ENCODE measurements at places on chromosomes 2 and 18.

DNA sequence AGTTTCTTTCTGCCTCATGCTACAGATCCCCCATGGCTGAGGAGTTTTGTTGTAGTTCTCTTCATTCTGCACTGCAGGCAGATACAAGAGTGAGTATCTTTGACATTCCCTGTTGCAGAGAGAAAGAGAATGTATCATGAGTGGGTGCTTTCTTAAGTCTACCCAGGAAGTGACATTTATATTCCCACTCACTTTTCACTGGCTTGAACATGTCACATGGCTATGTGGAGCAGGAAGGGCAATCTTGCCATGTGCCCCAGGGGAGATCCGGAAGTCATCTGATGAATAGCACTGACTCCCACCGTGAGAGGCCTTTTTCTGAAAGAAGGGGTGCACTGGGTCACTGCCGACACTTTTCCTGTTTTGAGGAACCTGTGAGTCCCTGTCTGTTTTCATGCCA lies 66.4 kb upstream of the BOD1L2 start:
- no peak for DNase-seq

DNA sequence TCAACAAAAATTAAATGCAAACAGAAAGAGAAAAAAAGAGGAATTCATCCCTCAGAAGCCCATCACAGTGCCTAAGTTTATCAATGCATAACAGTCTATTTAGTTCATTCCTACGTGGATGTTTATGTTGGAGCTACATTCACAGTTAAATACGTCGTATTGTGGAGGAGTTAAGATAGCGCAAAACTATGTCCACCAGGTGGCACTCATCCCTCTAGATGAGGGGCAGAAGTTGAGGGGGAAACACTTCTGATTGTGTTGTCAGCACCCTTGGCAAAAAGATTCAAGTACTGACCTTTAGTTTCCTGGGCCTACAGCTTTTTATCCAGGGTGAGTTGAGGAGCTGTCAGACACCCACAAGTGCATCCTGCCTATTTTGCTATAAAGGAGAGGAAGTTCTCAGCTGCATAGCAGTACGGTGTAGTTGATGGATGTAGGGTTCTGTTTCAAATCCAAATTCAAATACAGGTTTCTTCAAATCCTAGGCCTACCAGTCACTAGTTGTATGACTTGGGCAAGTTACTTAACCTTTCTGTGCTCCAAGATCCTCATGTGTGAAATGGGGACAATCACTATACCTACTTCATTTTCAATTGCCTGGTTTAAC lies 26.8 kb upstream of the MYO1B start:
- peak; percentile 54 for DNase-seq

GRCh38 chr2:231701456-231702373 lies 6.6 kb upstream of the PTMA start:
- peak; percentile 18 for DNase-seq

GRCh38 chr2:138280999-138281695 lies 220.4 kb upstream of the SPOPL start:
- no peak for DNase-seq

DNA sequence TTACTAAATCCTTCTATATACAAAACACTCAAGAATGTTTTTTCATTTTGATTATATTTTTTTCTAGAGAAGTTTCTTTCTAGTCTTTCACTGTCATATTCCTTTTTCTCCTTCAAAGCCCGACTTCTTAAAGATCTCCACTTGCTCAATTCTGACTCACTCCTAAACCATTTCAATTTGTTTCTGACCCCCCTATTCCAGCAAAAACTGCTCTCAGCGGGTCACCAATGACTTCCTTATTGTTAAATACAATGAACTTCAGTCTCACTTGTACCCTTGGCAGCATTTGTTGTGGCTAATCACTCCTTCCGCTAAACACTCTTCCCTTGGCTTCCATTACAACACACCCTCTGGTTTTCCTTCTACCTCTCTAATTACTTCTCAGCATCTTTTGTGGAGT lies 111.1 kb upstream of the RBBP8 start:
- no peak for DNase-seq

- DNase-seq: no peak
Observed at GRCh38 chr18:51824746-51825145, 515.3 kb upstream of the DCC start.

DNA sequence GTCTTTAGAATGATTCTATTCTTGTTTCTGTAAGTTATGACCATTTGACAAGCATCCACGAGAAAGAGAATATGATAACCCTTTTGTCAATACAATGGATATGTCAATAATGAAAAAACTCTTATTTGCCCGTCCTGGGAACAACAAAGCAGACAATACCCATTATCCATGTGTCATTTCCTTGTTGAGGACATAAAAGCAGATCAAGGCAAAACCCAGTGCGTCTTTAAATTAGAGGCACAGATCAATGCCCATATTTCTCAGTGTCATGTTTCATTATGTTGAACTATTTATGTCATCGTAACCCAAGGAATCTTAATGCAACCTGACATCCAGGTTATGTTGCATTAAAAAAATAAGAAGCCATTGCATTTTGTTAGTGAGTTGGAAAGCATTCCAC lies 365.0 kb upstream of the CELF4 start:
- DNase-seq: no peak

DNA sequence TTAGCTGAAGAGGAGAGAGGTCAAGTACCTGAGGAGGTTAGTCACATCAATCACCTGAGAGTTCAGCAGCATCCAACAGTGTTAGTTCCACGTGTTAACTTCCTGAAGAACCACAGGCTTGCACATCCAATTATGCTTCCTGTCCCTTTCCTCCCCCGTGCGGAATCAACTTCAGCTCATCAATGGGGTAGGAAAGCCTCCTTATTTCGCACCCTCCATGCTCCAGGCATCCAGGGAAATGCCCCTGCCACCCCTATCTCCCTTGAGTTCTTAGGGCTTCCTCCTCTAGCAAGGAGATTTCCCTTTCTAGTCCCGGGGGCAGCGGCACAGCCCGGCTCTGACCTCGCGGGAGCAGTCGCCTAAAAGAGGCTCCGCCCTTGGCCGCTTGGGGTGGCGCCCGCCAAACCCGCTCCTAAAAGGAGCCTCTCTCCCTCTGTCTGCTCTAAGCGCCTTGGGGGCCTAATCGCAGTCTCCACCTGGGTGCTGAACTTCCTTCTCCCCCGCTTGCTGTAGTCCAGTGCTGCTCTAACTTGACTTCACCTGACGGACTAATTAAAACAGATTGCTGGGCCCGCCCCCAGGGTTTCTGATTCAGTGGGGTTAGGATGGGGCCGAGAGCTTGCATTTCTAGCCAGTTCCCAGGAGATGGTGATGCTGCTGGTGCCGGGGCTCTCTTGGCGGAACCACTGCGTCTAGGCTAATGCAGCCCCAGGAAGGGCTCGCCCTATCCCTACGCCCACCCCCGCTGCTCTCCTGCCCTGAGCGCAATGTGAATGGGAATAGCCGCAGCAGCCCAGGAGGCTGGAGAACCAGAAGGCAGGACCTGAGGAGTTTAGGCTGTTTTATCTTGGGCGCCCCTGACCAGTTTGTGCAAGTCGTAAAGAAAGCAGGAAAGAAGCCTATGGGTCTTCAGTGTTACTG lies 3.4 kb upstream of the TET3 start:
- DNase-seq: peak; percentile 25

DNA sequence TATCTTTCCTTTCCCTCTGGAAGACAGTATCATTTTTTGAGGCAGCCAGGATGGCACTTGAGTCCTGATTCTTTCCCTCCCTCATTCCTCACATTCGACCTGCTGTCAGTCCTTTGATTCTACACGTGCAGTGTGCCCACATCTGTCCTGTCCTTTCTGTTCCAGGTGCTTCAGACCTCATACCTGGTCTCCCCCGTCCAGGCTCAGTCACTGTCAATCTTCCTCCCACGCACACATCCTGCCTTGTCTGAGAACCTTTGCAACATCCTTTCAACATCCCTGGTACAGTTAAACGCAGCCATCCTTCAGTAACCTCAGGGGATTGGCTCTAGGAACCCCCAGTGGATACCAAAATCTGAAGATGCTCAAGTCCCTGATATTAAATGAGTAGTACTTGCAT lies 10.1 kb downstream of the BCL2 start:
- DNase-seq: no peak

- no peak for DNase-seq
Observed at GRCh38 chr18:79523206-79523735, 127.5 kb downstream of the NFATC1 start.

- no peak for DNase-seq
Observed at GRCh38 chr2:176960736-176961520, 251.7 kb upstream of the HNRNPA3 start.

- peak; percentile 57 for DNase-seq
Observed at GRCh38 chr2:191938779-191939178, 91.9 kb upstream of the CAVIN2 start.

DNA sequence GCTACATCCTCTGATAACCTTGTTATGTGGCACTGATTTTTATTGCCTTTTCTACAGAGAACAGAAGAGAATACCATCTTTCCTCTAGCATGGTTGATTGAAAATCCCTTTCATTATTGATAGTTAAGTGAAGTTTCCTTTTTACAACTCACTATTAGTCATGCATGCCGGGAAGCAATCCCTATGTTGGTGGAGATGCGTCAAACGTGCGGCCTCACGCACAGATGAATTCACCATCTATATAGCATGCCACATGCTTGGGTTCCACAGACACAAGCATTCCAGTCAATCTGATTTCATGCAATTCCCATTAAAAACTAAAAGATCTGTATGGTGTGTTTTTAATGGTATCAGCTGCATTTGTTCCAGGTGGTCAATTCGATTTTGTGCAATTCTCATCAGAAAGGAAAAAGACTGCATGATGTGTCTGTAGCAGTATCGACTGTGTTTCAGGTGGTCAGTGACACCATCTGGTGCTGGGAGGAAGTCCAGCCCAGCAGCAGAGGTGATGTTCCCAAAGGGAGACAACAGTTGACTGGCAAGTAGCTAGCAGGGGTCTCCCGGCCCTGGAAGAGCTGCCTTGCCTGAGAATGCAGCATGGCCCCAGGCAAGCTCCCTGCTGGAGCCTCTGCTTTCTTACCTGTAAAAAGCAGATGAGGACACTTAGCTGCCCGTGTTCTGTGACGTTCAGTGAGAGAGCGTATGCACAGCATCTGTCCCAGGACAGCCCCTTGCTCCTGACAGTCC lies 151.3 kb upstream of the NCK2 start:
- DNase-seq: no peak

GRCh38 chr2:113723411-113723810 lies 33.0 kb downstream of the SLC35F5 start:
- DNase-seq: no peak

DNA sequence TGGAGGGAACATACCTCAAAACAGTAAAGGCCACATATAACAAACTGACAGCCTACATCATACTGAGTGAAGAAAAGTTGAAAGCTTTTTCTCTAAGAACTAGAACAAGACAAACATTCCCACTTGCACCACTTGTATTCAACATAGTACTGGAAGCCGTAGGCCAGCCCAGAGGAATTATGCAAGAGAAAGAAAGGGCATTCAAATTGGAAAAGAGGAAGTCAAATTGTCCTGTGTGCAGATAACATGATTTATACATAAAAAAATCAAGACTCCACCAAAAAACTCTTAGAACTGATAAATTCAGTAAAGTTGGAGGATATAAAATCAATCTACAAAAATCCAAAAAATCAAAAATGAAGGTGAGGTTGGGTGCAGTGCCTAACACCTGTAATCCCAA lies 8.0 kb upstream of the KDM3A start:
- DNase-seq: no peak

DNA sequence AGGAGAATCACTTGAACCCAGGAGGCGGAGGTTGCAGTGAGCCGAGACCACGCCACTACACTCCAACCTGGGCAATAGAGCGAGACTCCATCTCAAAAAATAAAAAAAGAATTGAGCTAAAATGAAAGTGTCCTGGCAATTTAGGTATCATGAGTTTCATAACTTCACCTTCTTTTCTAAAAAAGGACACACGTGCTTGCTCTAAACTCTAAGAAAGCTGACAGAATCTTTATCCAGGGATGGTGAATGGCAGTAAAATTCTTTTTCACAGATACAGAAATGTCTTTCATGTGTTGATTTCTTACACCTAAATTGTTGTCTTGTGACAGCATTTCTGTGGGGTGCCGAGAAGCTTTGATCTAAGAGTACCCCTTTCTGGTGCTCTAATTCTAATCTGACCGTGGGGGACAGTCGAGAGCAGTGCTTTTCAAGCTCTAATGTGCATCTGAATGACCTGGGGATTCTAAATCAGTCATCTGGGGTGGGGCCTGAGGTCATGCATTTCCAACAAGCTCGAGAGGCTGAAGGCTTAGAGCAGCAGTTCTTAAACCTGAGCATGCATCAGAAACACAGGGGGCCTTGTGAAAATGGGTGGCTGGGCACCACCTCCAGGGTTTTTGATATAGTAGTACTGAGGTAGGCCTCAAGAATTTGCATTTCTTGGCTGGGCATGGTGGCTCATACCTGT lies 42.1 kb upstream of the REL start:
- no peak for DNase-seq

DNA sequence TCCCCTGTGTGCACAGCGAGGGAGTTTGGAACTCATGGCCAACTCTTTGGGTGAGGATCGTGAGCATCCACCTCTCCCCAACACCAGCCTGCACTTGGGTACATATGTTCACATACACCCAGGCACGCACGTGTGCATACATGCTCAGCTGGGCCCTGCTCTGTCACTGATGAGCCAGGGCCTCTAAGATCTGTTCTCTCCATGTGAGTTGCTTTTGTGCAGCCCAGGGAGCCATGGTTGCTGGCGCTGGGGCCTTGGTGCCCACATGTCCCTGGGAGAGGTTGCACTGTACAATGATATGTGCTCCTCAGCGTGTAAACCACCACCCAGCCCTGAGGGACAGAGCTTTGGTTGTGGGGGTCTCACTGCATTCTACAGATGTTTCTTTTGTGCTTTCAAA lies 44.1 kb downstream of the KLHL29 start:
- no peak for DNase-seq

DNA sequence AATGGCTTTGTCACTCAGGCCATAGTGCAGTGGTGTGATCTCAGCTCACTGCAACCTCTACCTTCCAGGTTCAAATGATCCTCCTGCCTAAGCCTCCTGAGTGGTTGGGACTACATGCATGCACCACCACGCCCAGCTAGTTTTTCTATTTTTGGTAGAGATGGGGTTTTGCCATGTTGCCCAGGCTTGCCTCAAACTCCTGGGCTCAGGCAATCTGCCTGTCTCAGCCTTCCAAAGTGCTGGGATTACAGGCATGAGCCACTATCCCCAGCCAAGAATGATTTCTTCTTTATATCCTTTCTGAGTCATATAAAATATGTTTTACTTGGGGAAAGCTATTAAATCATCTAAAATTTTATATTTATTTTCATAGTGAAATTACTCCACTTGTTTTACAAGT lies 61.3 kb downstream of the CYBRD1 start:
- DNase-seq: no peak

DNA sequence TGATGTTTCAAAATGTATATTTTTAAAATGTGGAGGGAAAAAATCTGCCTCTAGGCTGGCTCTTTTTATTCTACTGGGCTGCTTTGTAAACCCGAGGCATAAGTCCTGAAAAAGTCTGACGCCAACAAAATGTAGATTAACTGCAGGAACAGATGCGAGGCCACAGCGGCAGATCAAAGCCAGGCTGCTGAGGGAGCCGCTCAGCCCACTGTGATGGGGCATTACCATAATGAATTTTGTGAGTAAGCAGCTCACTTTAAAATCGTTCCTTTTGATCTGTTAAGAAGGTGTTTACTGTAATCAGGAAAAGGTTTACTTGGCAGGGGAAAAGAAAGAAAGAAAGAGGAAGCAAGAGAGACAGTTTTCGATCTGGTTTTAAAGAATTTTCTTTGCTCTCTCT lies 269.0 kb downstream of the ICOS start:
- no peak for DNase-seq

- peak; percentile 47 for DNase-seq
Observed at GRCh38 chr2:62306751-62307468, 111.0 kb downstream of the B3GNT2 start.

Measured in COR-L47 (cell line).